ENCODE measurements at places on chromosomes 5 and 9.

DNA sequence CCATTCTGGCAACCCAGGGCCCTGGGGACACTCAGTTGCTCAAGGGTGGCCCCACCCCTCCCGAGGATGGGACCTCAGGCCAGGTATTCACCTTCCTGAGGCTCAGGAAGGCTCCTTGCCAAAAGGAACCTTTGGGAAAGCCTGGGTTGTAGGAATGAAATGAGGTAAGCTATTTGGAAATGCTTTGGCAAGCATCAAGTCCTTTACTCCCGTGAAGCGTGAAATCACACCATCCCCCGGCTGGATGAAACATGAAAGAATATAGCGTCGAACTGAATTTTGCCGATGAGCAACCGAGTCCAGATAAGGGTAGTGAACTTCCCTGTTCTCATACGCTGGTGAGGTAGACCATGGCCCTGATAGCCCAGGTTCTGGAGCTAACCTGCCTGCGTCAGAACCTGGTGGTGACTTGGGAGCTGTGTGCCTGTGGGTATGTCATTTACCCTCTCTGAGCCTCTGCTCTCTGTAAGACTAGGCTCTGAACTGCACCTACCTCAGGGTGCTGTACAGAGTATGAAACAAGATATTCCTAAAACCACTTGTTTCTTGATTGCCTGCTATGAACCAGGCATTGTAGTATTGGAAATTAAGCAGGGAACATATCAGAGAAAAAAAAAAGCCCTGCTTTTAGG, 105.3 kb upstream of the BOD1 start:
- no peak for DNase-seq

DNA sequence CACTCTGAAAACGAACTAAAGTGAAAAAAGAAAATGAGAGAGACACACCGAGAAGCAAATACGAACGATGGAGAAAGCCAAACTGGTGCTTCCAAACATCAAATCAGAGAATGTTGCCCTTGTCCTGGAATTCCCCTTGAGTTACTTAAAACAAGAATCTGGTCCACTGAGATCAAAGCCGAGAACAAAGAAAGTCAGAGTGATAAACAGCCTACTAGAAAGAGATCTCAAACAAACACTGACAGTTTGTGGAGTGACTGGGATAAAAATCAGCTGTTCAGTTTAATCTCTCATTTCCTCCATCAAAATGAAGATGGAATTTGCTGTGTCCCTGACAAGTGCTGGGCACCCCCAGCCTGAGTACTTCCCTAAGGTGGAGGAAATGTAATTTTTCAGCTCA, 582.6 kb downstream of the NR2F1-AS1 start:
- peak; percentile 8 for DNase-seq

GRCh38 chr5:145280806-145281205, 554.3 kb downstream of the PRELID2 start:
- DNase-seq = no peak

DNA sequence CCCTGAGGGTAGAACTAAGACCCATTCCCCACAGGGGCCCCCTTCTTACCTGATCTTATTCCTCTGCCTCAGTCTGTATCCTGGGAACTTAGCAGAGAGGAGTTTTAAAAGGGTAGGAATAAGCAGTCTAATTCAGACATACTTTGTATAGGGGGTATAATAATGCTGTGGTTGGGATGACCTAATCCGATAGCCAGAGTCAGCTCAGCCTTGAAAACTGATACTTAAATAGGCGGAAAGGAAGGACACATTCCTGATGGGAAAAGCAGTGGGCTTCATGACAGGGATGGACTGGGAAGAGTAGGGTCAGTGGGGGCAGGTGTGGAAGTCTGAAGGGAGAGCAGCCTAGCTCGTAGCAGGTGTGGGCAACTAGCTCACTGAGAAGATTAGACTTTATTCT, 52.2 kb upstream of the TESK1 start:
- no peak for DNase-seq

DNA sequence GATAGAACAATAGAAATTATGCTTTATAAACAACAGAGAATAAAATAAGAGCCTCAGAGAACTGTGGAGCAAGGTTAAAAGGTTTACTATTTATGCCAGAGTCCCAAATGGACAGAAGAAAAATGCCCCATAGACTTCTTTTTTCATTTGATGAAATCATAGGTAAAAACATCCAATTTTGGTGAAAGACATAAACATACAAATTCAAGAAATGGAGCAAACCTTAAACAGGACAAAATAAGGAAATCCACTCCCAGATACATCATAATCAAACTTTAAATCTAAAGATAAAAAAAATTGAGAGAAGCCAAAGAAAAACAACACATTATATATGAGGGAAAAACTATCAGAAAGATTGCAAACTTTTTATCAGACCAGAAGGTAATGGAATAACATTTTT, 182.8 kb downstream of the GADD45G start:
- DNase-seq = no peak

- DNase-seq = no peak
These were observed 237.2 kb upstream of the CTNND2 start for GRCh38 chr5:12141496-12141895.

- no peak for DNase-seq
These were observed 7.2 kb downstream of the IRGM start for GRCh38 chr5:150853561-150853960.

DNA sequence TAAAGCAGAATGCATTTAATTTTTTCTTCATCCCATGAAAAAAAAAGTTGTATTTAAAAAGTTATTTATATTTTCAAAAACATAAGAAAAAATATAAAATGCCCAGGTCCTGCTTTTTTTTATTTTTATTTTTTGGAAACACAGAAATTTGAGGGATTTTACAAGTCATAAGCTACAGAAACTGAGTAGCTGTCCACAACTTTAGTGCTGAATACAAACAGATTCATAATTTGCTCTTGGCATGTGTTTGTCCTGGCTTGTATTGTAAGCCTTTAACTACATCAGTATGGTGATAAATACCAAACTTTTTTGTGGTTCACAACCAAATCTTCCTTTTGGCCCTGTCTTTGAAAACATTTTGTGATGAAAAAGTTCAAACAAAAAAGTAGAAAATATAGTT, 7.5 kb upstream of the PLCXD3 start:
- DNase-seq = no peak

- no peak for DNase-seq
These were observed 11.7 kb downstream of the EXD3 start for GRCh38 chr9:137411260-137411644.

GRCh38 chr5:16937503-16938161, 1.5 kb upstream of the MYO10 start:
- no peak for DNase-seq

DNA sequence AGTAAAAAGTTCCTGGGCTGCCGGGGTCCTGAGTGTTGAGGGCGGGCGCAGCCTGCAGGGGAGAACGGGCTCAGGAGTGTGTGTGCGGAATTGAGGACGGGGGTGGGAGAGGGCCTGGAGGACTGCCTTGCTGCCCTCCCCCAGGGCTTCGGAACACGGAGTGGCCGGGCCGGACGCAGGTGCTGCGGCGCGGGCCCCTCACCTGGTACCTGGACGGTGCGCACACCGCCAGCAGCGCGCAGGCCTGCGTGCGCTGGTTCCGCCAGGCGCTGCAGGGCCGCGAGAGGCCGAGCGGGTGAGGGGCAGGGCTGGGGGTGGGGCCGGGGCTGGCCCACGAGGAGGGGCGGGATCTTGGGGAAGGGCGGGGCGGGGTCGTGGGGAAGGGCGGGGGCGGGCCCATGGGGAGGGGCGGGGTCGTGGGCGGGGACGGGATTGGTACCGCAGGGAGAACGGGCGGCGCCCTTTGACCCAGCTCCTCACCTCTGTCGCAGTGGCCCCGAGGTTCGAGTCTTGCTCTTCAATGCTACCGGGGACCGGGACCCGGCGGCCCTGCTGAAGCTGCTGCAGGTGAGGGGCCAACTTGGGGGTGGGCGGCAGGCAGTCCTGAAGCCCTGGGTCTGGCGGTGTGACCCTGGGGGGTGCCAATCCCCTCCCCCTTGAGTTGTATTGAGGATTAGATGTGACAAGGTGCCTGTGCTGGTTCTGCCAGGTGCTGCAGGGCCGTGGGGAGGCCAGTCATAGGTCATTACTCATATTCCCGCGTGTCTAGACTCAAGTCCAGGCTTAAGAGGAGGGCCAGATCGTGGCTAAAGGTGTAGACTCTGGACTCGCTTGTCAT, 7.1 kb downstream of the FPGS start:
- DNase-seq = peak; percentile 80

- DNase-seq = no peak
These were observed 380.2 kb upstream of the ZNF462 start for GRCh38 chr9:106482733-106483132.

- DNase-seq = peak; percentile 42
These were observed 81.3 kb upstream of the SPATA31C2 start for GRCh38 chr9:88219601-88220000.

- no peak for DNase-seq
These were observed 128.8 kb downstream of the FBN2 start for GRCh38 chr5:128409166-128409800.

DNA sequence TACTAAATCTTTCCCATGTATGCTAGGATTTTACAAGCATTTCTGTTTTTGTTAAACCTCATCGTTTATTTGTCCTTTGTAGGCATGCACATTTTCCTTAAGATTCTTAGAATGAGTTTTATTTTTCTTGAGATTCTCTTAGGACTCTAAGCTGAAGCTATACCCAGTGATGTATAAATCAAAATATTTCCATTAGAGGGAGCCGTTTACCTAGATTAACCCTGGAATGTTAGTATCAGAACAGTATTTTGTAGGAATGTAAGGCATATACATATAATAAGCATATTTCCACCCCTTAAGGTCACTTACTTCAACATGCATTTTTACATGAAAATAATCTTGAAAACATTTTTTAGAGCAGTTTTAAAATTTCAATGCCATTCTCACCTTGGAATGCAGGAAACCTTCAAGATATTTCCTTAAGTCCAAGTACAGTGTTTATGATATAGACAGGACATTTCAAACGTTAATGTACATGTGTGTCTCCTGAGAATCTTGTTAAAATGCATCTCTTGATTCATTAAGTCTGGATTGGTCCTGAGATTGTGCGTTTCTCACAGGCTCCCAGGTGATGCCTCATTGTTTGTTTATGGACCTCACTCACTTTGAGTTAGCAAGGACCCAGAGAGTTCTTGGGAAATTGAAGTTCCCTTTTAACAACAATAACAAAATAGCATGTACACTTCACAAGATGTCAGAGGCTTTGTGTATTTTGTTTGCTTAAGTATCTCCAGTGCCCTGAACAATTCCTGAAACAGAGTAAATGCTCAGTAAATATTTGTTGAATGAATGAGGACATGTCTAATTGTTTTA, 34.9 kb upstream of the FCHO2 start:
- DNase-seq = no peak

DNA sequence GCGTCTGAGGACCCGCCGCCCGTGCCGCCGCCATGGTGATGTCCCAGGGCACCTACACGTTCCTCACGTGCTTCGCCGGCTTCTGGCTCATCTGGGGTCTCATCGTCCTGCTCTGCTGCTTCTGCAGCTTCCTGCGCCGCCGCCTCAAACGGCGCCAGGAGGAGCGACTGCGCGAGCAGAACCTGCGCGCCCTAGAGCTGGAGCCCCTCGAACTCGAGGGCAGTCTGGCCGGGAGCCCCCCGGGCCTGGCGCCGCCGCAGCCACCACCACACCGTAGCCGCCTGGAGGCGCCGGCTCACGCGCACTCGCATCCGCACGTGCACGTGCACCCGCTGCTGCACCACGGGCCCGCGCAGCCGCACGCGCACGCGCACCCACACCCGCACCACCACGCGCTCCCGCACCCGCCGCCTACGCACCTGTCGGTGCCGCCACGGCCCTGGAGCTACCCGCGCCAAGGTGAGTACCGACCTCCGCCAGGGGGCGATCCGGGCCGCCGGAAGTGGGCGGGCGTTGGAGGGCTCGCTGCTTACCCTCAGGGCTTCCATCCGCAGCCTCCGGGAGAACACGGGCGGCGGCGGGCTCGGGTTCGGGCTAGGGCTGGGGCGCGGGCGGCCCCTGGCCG, 8.5 kb downstream of the PRR7 start:
- DNase-seq = peak; percentile 68

GRCh38 chr9:1454616-1455347, 404.6 kb downstream of the DMRT2 start:
- DNase-seq = no peak

DNA sequence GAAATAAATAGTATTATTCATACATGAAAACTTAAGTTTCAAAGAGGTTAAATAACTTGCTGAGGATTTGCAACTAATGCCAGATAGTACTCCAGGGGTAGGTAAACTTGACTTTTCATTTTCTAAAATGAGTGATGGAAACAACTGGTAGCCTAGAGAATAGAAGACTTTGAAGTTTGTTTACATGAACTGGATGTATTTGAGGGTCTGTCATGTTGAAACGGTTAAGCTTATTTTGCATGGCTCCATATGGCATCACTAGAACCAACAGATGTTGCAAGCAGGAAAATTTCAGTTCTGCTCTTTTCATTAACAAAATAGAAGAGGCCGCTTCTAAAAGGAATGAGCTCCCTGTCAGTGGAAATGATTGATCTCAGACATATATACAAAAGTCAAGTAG, 105.1 kb upstream of the SGCD start:
- DNase-seq = no peak

GRCh38 chr5:82594097-82594496, 315.9 kb upstream of the RPS23 start:
- DNase-seq = no peak

DNA sequence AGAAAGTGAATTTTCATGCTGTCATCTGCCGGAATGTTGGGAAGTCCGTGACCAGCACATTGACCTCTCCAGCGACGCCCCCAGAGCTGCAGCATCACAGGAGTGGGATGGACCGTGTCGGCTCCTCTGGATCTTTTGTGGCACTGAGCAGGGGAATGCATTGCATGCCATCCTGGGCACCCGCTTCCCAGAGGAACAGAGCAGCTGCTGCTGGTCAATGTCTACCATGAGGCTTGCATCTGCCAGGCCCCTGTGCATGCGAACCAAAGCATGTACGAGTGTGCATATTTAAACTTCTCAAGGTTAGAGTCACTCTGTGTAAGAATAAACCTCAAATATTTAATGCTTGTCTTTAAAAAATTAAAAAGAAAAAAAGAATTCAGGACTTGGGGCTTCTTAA, 414.8 kb downstream of the GADD45G start:
- DNase-seq = no peak

DNA sequence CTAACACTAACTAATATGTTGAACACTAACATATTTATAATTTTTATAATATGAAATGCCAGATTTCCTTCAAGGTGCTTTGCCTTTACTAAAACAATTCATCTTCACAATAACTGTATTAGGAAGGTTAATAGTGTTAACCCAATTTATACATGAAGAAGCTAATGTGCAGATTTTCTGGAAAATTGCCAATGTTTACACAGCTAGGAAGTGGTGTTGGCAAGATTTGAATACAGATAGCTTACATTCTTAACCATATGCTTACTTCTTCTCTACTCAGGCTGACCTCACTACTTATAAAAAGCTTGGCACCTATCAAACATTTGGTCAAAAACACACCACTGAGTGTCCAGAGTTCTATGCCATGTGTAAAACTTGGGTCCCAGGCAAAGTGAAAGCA, 445.4 kb upstream of the ITGA1 start:
- DNase-seq = no peak

GRCh38 chr9:128911529-128912035, 9.2 kb upstream of the PHYHD1 start:
- peak; percentile 66 for DNase-seq

- no peak for DNase-seq
These were observed 143.7 kb downstream of the TRIO start for GRCh38 chr5:14286574-14287421.
